ENCODE measurements at places on chromosomes 2 and 18.
A peak's percentile ranks its signal among the peaks of the same experiment; 100 is the strongest.

- no peak for DNase-seq
Measured at GRCh38 chr2:228763379-228763981, 507.6 kb downstream of the PID1 start.

DNA sequence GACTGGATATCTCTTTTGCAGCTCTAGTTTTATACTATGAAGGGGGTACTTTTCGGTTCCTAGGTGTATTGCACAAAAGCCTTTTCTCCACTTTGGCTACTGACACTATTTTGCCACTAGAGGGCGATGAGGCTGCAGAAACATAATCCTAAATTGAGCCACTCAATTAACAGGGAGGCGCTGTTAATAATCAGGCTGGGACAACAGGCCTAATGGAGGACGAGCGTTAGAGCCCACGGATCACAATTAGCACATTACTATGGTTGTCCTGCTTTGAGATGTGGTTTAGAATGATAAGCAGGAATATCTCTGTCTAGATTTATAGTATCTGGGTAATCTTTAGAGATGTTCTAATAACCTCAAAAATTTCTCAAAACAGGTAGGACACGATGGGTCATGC lies 62.2 kb upstream of the PMAIP1 start:
- peak; percentile 73 for DNase-seq

GRCh38 chr2:51707625-51708024 lies 675.7 kb upstream of the NRXN1 start:
- no peak for DNase-seq

DNA sequence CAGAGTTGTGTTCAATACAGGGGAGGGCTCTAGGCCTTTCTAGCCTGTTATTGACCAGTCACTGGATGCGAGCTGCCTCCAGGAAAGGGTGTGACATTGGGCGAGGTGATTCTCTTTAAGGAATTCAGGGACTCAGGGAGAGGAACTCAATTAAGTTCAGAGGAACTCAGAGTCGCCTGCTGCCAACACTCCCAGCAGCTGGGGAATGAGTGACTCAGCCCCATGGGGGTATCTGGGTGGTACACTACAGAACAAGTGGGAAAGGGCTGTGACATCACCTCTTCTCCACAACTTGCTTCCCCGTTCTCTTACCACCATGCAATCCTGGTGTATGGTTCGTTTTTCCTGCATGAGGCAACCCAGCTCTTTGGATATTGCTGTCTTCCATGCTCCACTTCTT lies 50.4 kb upstream of the CYRIA start:
- no peak for DNase-seq

DNA sequence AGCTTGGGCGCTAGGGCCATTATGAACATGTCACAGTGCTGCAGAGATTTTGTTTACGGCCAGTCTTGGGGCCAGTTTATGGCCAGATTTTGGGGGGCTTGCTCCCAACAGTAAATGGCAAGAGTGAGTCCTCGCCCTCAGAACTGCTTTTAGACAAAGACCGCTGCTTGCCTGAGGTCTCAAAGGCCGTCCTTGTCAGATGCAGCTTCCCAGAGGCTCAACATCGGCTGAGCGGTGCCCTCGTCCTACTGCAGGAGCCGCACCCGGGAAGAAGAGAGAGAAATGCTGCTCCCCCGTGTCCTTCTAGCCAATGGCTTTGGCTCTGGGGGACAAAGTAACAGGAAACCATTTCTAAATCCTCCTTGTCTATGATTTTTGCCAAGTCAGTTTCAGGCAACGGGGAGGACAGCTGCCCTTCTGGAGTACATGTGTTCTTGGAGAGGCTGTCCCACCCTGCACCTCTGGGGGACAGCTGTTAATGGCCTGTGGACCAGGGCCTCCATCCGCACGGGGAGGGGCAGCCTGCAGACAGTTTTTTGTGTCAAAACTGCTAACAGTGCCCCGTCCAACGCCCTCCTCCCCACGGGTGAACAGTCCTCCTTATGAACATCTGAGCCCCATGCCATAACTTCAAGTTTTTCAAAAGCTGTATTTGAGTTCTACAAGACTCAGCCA lies 66.1 kb downstream of the C18orf63 start:
- no peak for DNase-seq

DNA sequence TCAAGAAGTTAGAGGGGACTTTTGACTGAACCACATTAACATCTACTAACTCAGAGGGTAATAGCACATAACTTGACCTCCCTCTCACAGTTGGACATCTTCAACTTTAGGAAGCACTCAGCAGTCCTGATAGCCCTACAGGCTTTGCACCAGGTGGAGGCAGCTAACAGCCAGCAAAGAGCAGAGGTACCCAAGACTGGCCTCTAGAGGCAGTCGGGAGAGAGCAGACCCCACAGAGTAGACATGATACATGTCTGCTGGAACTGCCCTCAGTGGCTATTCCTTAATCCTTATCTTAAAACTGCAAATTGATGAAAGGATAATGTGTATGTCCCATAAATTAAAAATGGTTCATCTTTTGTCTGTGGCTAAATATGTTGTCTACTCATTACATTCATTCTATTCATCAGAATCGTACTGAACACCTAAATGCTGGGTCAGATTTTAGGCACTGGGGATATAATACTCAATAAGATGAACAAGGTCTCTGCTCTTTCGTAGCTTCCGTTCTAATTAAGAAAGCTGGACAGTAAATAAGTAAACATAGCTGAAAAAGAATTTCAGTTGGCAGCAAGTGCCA lies 49.8 kb downstream of the CAB39 start:
- DNase-seq = peak; percentile 35

- DNase-seq = no peak
Measured at GRCh38 chr2:54416166-54416813, 39.8 kb upstream of the SPTBN1 start.

- DNase-seq = no peak
Measured at GRCh38 chr2:31675485-31675901, 94.8 kb upstream of the SRD5A2 start.

- no peak for DNase-seq
Measured at GRCh38 chr2:145584353-145584752, 1064.4 kb upstream of the ZEB2 start.

DNA sequence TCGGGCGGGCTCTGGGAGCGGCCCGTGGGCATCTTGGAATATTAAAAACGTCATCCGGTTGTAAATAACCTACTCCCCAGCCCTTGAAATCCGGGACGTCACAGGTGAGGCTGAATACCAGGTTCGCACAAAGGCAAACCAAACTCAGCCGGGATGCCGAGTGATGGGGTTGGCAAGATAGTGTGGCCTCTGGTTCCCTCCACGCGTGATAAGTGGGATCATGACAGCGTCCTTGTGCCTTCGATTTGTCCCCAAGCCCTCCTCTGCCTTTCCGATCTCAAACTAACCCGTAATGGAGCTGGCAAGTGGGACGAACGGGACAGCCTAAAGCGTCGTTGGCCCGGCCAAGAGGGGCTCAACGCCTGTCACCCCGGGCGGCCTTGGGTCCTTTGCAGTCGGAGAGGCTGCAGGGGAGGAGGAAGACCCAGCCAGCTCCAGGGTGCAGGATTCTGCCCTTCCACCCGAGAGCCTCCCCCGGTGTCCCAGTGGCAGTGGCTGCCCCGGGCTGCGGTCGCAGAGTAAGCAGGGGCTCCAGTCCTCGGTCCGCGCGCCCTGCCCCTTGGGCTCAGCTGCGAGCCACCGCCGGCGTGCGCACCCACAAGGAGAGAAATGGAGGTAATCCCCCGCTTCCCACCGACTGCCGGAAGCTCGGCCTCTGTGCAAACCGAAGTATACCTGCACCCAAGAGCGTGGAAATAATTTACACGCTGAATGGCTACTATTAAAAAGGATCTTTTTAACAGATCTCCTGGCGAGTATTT lies 13.4 kb upstream of the PAX3 start:
- no peak for DNase-seq

GRCh38 chr2:177545143-177545542 lies 152.6 kb downstream of the AGPS start:
- DNase-seq = no peak

- DNase-seq = peak; percentile 21
Measured at GRCh38 chr18:63158012-63158631, 161.4 kb downstream of the BCL2 start.

GRCh38 chr2:182915369-182916326 lies 49.2 kb upstream of the FRZB start:
- no peak for DNase-seq

GRCh38 chr2:195582188-195582587 lies 74.8 kb upstream of the SLC39A10 start:
- DNase-seq = no peak

DNA sequence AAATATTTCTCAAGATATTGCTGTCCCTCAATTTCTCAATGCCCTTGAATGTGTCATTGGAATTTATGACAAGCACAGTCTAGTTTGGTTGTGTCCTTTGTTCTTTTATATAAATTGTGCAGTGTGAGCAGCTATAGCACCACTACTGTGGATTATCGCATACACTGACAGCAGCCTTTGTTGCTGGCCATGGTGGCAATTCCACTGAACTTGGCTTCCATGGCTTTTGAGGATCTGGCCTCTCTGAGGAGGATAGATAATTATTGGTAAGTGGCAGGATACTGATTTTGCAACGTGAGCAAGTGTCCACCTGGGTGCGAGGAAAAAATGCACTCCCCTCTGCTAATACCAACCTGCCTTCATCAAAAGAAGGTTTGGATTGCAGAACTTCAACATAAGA lies 84.0 kb downstream of the RDH14 start:
- DNase-seq = no peak

DNA sequence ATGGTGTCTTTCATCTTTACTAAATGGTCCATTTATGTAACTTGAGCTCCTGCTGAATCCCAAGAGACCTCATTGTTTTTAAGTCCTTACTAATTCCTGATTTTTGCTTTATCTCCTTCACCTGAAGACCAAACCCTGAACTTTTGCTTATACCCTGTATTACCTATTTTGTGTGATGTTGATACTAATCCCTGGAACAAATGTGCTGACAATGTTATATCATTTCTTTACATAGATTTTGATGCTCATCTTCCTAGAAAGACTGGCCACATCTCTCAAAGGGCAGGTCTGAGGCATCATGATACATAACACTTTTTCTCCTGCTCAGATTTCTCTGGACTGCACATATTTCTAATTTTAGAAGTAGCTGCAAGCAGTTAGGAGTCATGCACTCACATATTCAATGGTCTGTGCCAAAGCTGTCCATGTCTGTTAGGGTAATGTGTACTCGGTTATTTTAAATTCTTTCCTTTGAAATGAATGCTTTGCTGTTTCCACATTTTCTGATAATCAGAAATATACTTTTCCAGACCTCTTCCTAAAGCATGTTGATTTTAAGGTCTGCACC lies 427.9 kb upstream of the HNRNPA3 start:
- no peak for DNase-seq

DNA sequence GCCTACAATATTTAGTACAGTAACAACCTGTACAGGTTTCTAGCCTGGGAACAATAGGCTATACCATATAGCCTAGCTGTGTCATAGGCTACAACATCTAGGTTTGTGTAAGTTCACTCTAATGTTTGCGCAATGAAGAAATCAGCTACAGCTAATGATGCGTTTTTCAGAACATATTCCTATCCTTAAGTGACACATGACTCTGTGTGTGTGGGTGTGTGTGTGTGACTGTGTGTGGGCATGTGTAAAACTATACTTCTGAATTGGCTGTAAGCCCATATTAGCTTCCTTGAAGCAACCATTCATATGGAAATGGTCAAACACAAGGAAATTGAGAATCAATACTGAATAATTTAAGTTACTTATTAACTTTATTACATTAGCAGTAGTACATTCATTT lies 120.8 kb upstream of the SULT1C3 start:
- DNase-seq = no peak

DNA sequence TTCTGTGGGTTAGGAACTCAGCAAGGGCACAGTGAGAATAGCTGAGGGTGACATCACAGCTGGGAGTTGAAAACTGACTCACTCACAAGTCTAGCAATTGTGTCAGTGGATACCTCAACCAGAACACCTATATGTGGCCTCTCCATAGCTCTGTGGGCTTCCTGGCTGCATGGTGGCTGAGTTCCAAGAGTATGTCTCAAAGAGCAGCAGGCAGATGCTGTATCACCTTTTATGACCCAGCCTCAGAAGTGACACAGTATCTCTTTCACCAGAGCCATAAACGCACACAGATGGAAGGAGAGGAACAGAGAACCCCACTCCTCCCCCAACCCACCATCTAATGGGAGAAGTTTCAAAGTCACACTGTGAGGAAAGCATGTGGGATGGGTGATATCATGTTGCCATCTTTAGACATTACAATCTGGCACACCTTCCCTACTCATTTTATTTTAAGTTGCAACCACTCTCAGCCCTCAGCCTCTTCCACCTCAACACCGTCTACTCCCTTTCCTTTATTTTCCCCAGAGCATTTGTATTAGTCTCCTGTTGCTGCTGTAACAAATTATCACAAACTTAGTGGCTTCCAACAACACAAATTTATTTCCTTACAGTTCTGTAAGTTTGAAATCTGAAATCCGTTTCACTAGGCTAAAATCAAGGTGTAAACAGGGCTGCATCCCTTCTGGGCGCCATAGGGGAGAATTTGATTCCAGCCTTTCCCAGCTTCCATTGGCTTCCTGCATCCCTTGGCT lies 134.6 kb upstream of the SPATS2L start:
- DNase-seq = no peak

- no peak for DNase-seq
Measured at GRCh38 chr18:77617694-77618093, 368.0 kb downstream of the GALR1 start.

DNA sequence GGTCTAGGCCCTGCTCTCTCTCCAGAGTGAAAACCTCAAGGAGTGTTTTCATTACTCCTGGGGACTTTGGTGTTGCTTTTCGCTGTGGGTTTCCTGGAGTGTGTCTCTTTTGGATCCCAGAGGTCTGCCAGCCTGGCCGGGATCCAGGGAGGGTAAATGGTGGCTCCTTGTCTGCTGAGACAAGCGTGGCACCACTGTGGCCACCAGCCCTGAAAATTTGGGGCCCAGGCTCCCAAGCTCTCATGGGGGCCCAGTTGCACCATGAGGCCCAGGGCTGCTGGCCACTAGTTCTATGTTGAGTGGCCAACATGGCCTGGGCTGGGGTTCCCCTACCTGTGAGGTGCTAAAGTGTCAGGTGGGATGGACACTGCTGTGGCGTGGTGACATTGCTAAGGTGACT lies 144.8 kb downstream of the CTIF start:
- no peak for DNase-seq

- DNase-seq = no peak
Measured at GRCh38 chr18:10705786-10706185, 180.0 kb downstream of the NAPG start.

GRCh38 chr18:63205791-63206252 lies 113.7 kb downstream of the BCL2 start:
- no peak for DNase-seq

DNA sequence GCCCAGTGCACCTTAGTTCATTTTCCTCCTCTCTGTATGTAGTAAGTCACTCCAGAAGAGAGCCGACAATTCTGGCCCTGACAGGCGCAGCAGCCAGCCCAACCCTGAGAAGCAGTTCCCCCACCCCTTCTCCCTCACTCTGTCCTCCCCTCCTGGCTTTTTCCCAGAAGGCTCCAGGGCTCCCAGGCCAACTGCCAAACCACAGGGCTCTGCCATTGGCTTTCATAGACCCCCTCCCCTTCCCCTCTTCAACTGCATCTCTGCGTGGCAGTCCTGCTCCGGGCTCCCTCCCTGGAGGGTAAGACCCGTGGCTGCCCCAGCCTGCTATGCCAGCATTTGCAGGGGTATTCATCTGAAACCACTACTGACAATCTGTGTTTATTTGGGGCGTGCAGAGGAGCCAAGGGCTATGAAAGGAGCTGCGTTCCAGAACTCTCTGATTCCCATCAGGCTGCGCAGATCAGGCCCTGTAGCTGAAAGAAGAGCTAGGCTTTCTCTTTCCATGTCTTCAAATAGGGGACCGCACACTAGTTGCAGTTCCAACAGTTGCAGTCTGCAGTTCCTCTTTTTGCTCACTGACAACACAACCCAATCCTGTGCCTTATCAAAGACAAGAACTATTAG lies 388.6 kb upstream of the TNP1 start:
- DNase-seq = no peak

All from CD4-positive, alpha-beta T cell treated with Interleukin-10 for 1 hour (primary cell).